ENCODE measurements at places on chromosomes 13 and 19.

- peak; percentile 28 for DNase-seq
These were observed 10.1 kb upstream of the SLC25A42 start for GRCh38 chr19:19053508-19054314.

DNA sequence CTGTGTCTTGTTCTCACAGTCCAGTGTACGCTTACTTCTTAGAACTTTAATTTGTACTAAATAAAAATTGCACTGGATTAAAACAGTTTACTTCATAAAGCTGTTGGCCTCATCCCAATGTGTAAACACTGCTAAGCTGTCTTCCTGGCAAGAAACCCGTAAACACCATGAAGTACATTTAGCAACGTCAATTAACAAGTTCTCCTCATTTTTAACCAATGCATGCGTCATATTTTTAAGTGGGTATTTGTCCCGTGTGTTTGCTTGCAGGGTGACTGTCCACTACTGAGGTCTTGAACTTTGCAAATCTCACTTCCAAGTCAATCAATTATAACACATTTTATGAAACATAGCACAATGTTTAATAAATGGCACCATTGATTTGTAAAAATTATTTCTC, 28.2 kb downstream of the LAIR2 start:
- no peak for DNase-seq

DNA sequence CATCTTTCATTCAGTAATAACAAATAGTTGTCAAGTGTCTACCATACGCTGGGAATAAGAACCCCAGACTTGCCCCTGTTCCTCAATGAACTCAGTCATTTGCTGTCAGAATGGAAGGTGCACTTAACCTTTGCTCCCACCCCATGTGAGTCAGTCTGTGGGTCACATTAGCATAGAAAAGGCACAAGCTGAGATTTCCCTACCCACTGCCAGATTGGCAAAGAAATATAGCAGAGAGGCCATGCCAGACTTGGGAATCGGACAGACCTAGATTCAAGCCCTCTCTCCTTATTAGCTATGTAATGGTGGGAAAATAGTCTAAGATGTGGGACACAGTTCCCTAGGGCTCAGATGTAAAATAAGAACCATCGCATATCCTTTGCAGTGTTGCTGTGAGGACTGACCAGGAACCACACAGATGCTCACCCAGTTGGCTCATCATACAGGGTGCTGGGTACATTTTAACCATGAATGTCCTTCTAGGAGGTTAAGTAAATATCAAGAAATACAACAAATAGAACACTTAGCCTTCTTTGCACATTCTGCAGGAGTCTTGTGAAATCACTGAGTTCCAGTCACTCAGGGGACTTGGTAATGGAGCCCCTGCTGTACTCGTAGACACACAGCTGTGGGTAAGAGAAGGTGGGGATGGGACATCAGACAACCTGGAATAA, 218.2 kb downstream of the FGF14 start:
- DNase-seq: no peak

DNA sequence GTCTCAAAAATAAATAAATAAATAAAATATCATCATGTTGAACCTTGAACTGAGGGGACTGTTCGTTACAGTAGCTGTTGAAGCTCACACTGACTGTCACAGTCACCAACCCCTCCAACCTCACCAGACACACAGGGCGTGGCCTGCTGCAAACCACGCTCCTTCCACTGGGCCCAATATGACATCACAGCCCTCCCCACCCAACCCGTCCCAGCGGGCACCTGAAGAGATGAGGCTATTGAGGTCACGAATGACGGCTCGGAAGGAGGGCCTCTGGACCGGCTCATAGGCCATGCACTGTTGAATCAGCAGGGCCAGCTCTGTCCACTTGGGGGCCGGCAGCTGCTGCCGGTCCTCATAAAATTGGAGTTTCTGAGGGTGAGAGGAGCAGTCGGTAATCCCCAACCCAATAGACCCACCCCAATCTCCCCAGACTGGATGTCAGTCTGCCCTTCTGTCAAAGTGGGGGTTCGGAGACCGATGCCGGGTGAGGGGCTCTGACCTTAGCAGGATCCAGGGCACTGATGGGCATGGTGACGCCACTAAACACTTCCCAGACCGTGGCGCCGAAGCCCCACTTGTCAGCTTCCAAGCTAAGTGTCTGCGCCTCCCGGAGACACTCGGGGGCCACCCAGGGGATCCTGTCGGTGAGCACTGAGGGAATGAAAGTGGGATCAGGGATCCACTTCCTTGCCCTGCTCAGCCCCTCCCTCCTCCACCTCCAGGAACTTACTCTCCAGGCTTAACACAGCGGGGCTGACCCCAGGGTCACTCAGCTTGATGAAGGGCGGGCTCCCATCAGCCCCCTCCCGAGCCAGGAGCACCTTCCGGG, 13.2 kb downstream of the JAK3 start:
- DNase-seq: no peak

DNA sequence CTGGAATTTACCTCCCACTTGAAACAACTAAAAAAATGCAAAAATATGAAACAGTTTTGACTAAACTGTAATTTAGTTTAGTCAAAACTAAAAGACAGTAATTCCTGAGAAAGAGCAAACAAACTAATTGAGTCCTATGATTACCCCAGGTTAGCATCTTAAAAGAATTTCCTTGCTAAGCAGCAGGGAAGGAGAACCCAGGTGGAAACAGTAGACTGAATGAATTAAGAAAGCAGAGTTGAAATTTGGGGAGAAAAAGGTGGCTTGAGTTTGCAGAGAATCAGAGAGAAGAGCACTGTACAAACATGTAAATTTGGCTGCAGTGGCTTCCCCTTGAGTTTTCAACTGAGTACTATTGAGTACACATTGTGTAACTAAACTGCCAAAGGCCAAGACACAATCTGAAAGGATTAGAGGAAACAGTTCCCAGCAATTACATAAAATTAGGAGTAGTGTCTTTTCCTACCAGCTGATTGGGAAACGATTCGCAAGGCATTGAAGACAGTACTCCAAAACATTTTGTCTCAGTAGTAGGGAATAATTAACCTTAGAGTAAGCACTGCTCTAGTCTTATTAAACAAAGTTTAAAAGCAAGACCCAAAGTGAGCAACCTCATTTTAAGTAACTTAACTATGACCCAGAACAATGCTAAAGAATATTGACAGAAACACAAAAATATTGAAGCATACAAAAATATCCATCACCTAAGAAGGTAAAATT, 820.5 kb downstream of the DACH1 start:
- DNase-seq: no peak

DNA sequence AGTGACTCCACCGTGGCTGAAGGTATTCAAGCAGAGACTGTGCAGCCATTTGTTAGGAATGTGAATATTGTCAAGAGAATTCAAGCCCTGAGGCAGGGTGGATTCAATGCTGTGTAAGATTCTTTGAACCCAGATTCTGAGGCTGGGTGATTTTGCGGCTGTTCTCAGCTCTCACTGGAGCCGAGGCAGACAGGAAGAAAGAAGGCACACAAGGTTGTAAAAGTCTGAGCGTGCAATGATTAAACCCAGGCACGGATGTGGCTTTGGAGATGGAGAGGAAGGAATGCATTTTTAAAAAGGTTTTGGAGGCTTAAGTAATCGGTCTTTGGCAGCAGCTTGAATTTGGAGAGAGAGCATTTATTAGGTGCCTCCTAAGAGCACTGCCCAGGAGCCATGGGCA, 187.9 kb downstream of the KATNAL1 start:
- DNase-seq: no peak

DNA sequence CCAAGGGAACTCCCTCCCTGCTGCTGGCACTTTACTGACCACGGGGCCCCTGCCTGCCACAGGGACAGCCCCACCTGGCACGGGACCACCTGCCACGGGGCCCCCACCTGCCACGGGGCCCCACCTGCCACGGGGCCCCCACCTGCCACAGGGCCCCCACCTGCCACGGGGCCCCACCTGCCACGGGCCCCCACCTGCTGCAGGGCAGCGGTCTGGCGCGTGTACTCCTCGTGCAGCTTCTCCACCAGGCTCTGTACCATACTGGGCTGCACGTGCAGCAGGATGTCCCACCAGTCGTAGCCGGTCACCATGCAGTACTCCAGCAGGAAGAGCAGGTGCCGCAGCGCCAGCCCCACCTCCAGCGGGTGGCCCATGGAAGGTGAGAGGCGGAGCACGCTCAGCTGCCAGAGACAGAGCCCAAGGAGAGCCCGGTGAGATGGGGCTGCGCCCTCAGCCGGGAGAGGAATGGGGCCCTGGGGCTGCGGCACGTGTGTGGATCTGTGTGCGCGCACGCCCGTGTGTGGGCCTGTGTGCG, 16.1 kb downstream of the MED16 start:
- no peak for DNase-seq

DNA sequence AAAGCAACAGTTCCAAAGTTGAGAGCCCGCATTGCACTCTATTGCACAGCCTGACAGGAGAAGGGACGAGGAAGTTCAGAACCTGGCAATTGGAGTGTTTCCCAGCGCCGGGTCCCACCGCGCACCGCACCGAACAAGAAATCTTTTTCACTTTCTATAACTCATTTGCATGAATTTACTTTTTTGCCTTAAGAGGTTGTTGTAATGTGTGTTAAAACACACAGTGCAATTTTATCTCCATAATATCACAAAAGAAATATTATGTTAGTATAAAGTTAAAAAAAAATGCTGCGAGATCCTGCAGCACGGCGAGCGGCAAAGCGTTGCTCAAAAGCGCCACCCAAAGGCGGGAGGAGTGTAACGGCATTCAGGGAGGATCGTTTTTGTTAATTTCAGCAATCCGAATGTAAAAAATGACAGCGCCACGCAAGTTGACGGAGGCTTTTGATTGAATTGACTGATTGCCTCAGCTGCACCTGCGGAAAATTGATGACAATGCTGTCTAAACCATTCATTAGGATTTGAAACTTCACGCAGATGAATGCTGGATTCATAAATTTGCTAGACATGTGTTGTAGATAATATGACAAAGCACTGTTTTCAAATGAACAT, 303.6 kb upstream of the ZNF507 start:
- no peak for DNase-seq

DNA sequence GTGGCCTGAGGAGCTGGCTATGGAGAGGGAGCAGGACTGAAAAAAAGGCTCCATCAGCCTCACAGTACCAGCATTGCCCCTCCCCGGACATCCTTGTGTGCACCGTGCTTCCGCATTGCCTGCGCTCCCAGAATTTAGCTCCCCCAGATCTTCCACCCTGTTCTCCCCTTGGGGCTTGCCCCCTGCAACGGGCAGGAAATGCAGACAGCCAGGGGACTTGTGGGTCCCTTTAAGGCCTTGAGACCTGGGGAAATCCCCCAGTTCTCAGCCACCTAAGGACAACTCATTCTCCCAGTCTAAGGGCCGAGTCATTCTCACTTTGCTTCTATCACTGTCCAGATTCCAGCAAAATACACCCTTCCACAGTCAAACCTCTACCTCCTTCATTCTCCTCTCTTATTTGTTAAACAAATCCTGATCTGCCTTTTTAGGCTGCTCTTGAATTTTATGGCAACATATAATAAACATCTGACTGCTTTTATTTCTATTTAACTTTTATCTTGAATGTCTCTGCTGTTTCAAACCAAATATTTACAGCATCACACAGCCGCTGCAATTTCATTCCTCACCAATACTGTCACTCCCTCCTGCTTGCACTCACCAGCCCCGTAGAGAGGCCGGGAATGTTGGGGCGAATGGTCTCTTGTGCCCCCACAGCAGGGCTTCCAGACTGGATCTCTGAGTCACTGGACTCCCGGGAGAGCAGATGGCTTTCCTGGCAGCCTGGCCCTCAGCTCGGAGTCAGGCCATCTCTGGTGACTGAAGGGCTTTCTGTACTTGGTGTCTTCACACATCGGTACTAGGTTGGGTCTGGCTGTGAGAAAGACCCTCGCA, 221.9 kb downstream of the TSHZ3 start:
- no peak for DNase-seq

DNA sequence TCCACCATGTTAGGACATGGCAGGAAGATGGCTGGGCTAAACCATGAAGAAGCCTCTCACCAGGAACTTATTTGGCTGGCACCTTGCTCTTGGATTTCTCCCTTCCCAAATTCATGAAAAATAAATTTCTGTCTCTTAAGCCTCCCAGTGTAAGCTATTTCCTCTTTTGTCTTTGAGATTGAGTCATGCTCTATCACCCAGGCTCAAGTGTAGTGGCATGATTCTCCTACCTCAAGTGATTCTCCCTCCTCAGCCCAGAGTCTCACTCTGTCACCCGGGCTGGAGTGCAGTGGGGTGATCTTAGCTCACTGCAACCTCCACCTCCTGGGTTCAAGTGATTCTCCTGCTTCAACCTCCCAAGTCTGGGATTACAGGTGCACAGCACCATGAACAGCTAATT, 12.6 kb downstream of the ZNF888 start:
- no peak for DNase-seq

Data from NCI-H345 (cell line).